ENCODE measurements at places on chromosomes 6 and 20.

DNA sequence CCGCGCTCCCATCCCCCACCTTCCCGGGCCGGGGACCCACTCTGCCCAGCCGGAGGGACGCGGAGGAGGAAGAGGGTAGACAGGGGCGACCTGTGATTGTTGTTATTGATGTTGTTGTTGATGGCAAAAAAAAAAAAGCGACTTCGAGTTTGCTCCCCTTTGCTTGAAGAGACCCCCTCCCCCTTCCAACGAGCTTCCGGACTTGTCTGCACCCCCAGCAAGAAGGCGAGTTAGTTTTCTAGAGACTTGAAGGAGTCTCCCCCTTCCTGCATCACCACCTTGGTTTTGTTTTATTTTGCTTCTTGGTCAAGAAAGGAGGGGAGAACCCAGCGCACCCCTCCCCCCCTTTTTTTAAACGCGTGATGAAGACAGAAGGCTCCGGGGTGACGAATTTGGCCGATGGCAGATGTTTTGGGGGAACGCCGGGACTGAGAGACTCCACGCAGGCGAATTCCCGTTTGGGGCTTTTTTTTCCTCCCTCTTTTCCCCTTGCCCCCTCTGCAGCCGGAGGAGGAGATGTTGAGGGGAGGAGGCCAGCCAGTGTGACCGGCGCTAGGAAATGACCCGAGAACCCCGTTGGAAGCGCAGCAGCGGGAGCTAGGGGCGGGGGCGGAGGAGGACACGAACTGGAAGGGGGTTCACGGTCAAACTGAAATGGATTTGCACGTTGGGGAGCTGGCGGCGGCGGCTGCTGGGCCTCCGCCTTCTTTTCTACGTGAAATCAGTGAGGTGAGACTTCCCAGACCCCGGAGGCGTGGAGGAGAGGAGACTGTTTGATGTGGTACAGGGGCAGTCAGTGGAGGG lies 2.8 kb downstream of the SOX4 start:
- DNase-seq, result no peak

GRCh38 chr6:157284738-157285421 lies 38.4 kb downstream of the TMEM242 start:
- no peak for DNase-seq

DNA sequence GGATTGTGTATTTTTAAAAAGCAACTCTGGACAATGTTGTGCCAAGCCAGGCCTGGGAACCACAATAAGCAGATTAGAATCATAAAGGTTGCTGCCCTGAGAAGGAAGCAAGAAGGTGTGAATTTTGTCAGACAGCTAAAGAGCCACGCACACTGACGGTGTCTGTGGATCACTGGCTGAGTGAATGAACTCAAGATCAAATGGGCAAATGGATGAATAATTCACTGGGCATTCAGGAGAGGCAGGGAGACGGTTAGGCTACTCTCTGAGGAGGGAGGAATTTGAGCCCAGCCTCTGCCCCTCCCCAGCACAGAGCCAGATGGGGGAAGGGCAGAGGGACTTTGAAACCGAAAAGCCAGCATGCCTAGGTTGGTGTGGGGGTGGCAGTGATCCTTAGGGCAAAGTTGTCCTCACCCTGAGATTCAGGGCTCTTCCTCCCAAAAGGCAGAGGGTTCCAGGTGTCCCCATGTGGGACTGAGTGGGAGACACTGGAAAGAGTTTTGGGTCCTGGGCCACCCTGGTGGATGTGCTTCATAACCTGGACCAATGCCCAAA lies 19.5 kb upstream of the SLC22A7 start:
- no peak for DNase-seq

DNA sequence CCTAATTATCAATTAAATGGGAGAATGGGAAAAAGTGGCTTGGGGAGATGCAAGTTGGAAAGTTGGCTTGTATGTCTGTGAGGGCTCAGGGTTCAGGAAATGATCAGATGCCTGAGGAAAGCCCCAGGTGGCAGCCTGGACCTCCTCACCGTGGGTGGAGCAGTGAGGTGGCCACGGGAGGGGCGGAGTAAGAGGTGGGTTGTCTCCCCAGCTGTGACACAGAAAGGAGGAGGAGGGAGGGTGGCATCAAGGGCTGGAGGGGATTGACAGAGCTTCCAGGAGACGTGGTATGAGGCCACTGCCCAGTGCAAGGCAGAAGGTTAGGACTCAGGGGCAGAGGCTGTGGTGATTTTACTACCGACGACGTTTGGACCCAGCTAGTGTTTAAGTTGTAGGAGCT lies 672.2 kb downstream of the PRKN start:
- no peak for DNase-seq

DNA sequence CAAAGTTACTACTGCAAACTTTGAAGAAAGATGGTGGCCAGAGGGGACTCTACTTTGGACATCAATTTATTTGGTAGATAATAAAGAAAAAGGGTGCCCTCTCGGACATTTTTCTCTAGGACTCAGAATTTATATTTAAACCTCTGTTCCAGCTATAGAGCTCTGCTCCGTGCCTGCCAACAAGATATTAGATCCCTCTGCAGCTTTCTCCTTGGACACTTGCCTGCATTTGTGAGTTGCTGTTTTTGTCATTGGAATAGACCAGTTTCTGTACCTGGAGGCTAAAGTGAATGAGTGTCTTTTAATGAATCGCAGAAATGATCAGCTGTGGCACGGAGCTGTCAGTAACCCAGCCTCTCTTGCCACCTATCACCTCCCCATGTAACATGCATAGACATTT lies 253.5 kb downstream of the NRN1 start:
- DNase-seq, result no peak

Measured in T-cell (primary cell).